ENCODE measurements at places on chromosomes 2 and 18.

DNA sequence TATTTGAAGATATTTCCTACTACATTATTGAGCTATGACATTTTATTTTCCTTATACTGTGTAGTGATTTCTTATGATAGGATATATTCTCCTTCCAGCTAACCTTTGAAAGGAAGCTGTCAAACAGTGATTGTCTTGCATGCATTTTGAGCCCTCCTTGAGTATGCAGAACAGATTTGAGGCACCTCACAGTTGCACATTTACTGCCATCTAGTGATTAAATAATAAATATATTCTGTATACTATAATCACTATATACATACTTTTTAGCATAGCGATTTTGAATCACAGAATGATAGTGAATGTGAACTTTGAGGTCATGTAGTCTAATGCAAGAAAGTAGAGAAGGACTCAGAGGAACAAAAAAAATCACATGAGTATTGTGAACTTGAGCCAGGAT is 268.4 kb upstream of the CDH19 start:
- DNase-seq, result no peak

- DNase-seq, result no peak
These were observed 219.8 kb downstream of the KLHL29 start for GRCh38 chr2:23604731-23605130.

GRCh38 chr18:62767836-62768557 is 52.7 kb downstream of the PHLPP1 start:
- DNase-seq, result no peak

GRCh38 chr2:240296476-240297255 is 138.8 kb upstream of the GPC1 start:
- DNase-seq, result no peak

DNA sequence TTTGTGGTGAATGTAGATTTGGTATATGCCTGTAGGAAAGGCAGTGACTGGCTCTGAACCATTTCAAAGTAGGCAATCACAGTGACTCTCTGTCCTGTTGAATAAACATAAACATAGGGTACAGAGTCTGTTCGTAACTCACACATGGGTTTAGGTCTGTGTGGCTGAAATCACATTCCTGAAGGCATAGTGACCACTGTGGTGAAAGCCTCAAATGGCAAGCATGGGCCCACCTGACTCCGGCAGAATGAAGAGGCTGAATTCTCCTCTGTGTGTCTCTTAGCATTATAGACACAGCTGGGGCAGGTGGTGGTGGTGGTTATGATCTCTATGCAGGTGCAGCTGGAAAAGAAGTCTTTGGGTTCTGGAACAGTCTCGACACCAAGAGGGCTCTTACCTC is 61.2 kb downstream of the ITGA6 start:
- no peak for DNase-seq

- no peak for DNase-seq
These were observed 268.0 kb downstream of the NR4A2 start for GRCh38 chr2:156064540-156064939.

DNA sequence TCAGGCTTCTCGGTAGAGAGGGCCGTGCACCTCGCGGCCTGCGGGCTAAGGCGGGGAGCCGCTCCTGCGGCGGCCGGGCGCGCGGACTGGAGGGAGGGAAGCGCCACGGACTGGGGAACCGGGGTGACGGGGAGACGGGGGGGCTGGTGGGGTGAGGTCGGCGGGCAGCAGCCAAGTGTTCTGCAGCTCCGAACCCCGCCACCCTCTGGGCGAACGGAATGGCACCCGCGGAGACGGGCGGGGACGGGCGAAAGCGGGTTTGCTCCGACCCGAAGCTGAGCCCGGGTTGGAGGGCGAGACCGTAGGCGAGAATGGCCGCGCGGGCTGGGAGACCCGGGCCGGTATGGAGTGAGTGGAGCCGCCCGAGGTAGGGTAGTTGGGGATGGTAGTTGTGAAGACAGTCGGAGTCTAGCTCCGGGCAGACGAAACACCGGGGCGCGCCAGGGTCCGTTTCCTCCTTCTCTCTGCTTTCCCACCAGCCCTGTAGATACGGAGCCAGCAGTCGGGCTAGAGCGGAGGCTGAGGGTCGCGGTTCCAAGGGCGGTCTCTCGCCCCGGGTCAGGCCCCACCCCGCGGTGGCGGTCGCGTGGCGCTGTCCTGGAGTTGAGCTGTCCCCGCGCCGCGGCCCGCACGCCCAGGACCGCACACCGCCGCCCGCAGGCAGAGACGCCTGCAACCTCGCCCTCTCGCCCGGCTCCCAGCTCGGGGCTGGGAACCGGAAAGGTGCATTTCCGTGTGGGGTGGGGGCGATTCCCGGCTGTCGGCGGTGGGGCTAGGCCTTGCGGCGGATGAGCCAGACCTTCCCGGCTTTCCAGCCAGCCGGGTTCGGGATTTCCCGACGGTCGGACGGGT is 160.3 kb upstream of the SIX2 start:
- DNase-seq, result no peak

DNA sequence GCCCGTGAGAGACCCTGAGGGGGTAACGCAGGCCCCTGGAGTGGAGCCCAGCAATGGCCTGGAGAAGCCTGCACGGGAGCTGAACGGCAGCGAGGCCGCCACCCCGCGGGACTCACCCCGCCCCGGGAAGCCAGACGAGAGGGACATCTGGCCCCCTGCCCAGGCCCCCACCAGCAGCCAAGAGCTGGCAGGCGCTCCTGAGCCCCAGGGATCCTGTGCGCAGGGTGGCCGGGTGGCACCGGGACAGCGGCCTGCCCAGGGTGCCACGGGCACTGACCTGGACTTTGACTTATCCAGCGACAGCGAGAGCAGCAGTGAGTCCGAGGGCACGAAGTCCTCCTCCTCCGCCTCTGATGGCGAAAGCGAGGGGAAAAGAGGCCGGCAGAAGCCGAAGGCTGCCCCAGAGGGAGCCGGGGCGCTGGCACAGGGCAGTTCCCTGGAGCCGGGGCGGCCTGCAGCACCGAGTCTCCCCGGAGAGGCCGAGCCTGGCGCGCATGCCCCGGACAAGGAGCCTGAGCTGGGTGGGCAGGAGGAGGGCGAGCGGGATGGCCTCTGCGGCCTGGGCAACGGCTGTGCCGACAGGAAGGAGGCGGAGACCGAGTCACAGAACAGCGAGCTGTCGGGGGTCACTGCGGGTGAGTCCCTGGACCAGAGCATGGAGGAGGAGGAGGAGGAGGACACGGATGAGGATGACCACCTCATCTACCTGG is 35.1 kb downstream of the CTDP1 start:
- peak; percentile 31 for DNase-seq

- DNase-seq, result no peak
These were observed 2.3 kb upstream of the PLEKHH2 start for GRCh38 chr2:43634604-43635306.

GRCh38 chr2:26345283-26345544 is 729 bp upstream of the SELENOI start:
- DNase-seq, result no peak

- no peak for DNase-seq
These were observed 47.6 kb downstream of the CCBE1 start for GRCh38 chr18:59649591-59649990.

DNA sequence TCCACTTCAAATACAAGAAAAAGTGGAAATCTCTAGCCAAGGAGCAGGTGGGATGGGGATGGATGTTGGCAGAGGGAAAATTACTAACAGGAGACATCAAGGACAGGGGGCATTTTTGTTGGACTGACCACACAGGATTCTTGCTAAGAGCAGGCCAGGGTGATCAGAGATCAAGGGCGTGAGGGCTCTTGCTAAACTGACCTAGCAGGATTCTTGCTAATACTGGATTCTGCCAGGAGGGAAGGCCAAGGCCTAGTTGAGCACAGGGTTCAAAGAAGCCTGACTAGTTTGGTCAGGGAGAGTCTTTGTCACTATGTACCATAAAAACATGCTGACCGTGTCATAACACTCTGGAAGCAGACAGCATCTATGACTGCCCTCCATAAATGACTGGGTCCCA is 442.7 kb downstream of the PID1 start:
- no peak for DNase-seq

- no peak for DNase-seq
These were observed 16.4 kb downstream of the STAT1 start for GRCh38 chr2:190997526-190998113.

- peak; percentile 34 for DNase-seq
These were observed at the start of gene FSIP2 for GRCh38 chr2:185738679-185739472. Gene FSIP2 (plus strand): TSS chr2:185738804. CDS start chr2:185738895, 91 bp downstream.

GRCh38 chr2:71503837-71504236 is 50.5 kb downstream of the DYSF start:
- no peak for DNase-seq

DNA sequence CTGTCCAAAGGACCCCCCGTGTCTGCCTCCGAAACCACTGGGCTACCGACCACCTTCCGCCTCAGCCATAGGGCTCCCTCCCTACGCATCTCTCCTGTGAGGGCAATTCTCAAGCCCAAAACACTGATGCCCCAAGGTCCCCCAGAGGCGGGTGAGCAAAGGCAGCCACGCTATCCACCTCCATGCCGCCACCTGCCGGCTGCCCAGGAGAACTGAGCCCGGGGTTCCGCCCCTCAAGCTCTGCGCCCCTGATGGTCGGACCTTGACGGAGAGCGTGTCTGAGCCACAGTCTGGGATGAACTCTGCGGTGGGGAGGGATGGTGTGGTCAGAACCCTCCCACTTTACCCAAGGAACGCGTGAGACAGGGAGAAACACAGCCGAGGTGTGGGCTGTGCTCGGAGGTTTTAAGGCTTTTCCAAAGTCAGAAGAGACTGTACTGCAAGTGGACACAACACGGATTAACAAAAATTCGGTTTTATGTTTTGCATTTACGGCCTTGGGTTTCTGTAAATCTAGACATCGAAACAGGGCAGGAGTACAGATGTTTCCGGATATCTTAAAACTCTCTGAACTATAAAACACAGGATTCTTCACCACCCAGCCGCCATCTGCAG is 114.1 kb downstream of the ZNF516 start:
- DNase-seq, result no peak

DNA sequence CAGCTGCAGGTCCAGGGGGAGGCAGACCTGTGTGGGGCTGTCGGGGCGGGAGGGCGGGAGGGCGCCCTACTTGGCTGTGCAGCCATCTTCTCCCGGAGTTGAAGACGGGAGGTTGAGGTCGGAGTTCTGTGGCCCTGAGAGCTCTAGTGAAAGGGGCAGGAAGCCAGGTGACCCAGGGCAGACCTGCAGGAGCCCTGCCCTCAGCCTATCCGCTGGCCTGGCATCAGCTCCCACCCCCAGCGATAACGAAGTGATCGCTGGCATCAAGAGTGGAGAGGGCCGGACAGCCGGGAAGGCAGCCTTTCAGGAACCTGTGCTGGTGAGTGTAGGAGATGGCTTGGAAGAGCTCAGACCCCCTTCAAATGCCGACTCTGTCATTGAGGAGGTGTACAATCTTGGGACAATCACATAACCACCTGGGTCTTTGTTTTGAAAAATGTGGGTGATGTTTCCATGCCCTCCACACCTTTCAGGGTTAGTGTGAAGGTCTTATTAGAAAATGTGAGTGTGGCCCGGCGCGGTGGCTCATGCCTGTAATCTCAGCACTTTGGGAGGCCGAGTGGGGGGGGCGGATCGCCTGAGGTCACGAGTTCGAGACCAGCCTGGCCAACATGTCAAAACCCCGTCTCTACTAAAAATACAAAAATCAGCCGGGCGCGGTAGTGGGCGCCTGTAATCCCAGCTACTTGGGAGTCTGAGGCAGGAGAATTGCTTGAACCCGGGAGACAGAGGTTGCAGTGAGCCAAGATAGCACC is 1.3 kb downstream of the ARHGEF4 start:
- DNase-seq, result no peak

- no peak for DNase-seq
These were observed 101.3 kb downstream of the AQP4 start for GRCh38 chr18:26764177-26764576.

- no peak for DNase-seq
These were observed 146.8 kb downstream of the LNPK start for GRCh38 chr2:175855236-175855635.

DNA sequence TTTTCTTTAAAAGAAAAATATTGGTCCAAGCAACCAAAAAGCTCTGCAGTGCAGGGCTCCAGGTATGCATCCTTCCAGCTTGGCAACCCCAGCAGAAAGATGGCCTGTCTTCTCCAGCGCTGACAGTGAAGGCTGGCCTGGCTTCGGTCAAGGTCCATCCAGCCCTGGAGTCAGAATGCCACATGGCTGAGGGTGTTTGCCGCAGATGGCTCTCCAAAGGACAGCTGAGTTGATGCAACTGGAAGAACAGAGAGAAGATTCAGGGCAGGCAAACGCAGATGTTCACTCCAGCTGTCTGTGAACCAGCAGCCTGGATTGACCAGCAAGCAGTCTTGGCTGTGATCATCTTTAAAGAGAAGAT is 51.4 kb downstream of the MARCO start:
- no peak for DNase-seq

DNA sequence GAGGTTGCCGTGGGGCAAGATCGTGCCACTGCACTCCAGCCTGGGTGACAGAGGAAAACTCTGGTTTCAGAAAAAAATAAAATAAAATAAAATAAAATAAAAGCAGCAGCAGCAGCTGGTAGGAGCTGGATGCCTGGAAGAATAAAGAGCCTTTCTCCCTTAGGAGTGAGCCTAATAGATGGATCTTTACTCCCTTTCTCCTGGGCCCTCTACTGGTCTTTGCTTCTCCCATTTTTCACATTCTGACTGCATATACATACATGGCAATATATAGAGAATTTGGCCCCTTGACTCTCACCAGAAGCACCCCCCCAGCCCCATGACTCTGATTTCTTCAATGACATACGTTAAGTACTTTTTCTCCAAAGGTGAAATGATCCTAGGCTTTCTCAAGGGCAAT is 9.8 kb upstream of the MALT1 start:
- no peak for DNase-seq

DNA sequence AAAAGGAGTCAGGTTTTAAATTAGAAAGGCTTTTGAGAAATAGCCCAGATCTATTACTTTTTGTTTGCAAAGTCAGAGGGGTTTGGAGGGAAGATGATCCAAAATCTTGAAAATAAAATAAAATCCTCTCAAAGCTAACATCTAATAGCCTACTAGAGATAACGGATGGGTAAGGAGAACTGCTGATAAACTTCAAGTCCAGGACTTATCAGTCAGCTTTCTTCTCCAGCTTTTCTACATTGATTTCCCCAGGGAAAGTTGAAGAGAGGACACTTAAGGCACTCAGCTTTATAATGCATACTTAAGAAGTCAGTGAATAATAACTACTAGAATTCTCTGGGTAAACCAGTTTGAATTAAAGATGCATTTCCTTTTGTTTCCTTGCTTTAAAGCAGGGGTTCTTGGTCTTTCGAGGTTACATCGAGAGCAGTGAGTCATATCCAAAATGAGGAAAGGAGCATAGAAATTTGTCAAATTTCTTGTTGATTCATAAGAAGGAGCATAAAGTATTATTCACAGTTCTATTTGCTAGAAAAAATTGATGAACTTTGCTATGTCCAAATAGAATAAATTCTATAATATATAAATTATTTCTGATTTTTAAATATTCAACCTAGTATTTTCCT is 43.2 kb upstream of the ITPRID2 start:
- no peak for DNase-seq
